ENCODE measurements at places on chromosomes 7 and 10. TPM values are rescaled to one million over a fixed set of nuclear protein-coding genes. Genes with fewer than 3 reads are reported as not detected.

PDZD7 gene
- 0.19 TPM for total RNA-seq

BMPR1A gene
- 36.6 TPM for total RNA-seq

TET1 gene
- total RNA-seq = 1.1 TPM

GDF2 gene
- not detected for total RNA-seq

AKR1C2 gene
- total RNA-seq = 380 TPM

CDHR3 gene
- 2.4 TPM for total RNA-seq

TMEM184A gene
- 138 TPM for total RNA-seq

ABCB1 gene
- total RNA-seq = 2.1 TPM

PHYHIPL gene
- total RNA-seq = not detected

C10orf53 gene
- not detected for total RNA-seq

TFPI2 gene
- 0.95 TPM for total RNA-seq

VIPR2 gene
- total RNA-seq = 0.18 TPM

KAZALD1 gene
- total RNA-seq = 1.1 TPM

TMEM273 gene
- total RNA-seq = 11.3 TPM

ADGRA1 gene
- total RNA-seq = not detected

CALML3 gene
- 799 TPM for total RNA-seq

RGR gene
- total RNA-seq = not detected

KCNMA1 gene
- total RNA-seq = 7.5 TPM

CYP2C9 gene
- total RNA-seq = 4.8 TPM

LIPM gene
- not detected for total RNA-seq

IFIT1B gene
- total RNA-seq = not detected

NMT2 gene
- total RNA-seq = 4.8 TPM

SDK1 gene
- total RNA-seq = 2.0 TPM

FAM25G gene
- 10.0 TPM for total RNA-seq

TLX1 gene
- total RNA-seq = not detected

GLRX3 gene
- 62.4 TPM for total RNA-seq

PDK4 gene
- total RNA-seq = 123 TPM

TEX36 gene
- total RNA-seq = not detected

REPIN1 gene
- total RNA-seq = 42.8 TPM

DCLRE1A gene
- total RNA-seq = 4.0 TPM

OR6B1 gene
- total RNA-seq = not detected

PNLIPRP2 gene
- not detected for total RNA-seq

ATOH7 gene
- not detected for total RNA-seq

GRID2IP gene
- total RNA-seq = 1.1 TPM

DPP6 gene
- total RNA-seq = 0.38 TPM

FAM3C gene
- total RNA-seq = 21.8 TPM

Measured in esophagus squamous epithelium (tissue), 5 donors.